ENCODE measurements at places on chromosomes 5 and 9. TPM values are rescaled to one million over a fixed set of nuclear protein-coding genes. Genes with fewer than 3 reads are reported as not detected.

The EGFL7 gene
- 284 TPM for total RNA-seq

GRCh38 chr5:61673007-61673735 is 341.1 kb downstream of the ZSWIM6 start:
- DNase-seq = no peak

DNA sequence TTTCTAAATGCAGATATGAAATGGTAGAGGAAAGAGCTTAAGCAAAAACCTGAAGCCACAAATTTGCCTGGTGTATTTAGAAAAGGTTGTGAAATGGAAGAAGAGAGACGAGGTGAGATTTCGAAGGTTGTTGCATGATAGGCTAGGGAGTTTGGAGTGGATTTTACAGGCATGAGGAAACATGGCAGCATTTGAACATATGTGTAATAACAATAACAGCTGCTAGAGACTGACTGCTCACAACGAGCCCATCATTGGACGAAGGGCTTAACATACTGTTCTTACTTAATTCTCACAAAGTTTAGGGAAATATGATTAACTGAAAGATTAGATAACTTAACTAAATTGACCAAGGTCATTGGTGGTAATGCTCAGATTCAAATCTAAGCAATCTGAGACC is 108.1 kb downstream of the JAKMIP2 start:
- DNase-seq = no peak

DNA sequence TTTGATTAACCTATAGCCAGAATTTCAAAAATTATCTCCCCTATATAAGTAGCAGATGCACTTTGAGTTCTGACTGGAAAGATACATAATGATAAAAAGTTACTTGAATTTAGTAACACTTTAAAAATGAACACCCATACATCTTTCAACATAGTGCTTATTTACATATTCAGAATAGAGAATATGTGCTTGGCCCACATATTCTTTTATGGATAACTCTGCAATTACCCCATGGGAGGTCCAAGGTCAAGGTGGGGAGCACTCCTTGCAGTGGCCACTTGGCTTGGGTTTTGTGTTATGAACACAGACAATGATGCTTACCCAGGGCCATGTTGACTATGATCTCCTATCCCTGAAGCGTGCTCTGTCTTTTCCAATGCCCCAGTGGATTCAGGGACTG is 169.3 kb downstream of the CDC42SE2 start:
- DNase-seq = no peak

- no peak for DNase-seq
Observed at GRCh38 chr9:99172124-99173091, 49.3 kb downstream of the ALG2 start.

The CAMK2A gene
- 1.1 TPM for total RNA-seq

- DNase-seq = no peak
Observed at GRCh38 chr5:43425983-43426382, 13.8 kb upstream of the CCL28 start.

DNA sequence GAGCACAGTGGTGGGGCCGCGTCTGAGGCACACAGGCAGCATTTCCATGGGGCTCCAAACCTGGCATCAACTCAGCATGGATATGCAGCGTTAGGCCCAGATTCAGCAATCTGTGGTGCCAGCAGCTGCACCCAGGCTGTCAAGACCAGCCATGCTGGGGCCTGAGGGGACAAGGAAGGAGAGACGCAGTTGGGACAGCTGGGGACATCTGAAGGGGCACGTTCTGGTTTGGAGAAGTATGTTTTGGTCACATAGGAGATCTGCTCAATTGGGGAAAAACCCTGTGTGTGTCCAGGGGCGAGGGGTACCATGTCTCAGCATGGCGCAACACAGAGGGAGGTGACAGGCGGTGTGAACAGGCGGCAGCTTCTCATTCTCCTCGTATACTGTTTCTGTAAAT is 66.6 kb upstream of the ECM2 start:
- no peak for DNase-seq

DNA sequence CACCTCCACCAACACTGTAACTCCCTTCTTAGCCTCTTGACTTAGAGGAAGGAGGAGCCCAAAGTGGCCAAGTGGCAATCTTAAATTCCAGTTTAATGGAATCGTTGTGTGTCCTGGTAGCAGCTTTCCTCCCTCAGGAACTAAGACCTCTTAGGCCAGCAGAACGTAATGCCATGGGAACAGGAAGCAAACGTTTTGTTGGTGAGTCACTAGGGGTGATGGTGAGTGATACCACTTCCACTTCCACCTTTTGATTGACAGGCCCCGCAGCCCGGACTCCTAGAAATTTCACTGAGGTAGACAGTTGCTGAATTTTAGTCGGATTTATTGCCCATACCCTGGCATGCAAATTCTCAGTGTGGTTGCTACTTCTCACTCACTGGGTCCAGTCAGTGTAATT is 94.2 kb upstream of the FBN2 start:
- no peak for DNase-seq

GRCh38 chr9:120080849-120081248 is 499.1 kb downstream of the CDK5RAP2 start:
- no peak for DNase-seq

DNA sequence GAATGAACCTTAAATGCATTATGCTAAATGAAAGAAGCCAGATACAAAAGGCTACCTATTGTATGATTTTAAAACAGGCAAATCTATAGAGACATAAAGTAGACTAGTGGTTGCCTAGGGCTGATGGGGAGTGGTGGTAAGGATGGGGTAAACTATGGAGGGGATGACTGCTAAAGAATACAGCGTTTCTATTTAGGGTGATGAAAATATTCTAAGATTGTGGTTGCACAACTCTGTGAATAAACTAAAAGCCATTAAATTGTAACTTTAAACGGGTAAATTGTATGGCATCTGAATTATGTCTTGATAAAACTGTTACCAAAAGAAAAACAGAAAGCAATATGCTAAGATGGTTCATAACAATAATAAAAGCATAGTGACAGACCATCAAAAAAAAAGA is 21.4 kb downstream of the KLHL3 start:
- DNase-seq = no peak

The SPATA31D4 gene
- not detected for total RNA-seq

The TLX3 gene
- not detected for total RNA-seq

The CCL28 gene
- total RNA-seq = 5.0 TPM

DNA sequence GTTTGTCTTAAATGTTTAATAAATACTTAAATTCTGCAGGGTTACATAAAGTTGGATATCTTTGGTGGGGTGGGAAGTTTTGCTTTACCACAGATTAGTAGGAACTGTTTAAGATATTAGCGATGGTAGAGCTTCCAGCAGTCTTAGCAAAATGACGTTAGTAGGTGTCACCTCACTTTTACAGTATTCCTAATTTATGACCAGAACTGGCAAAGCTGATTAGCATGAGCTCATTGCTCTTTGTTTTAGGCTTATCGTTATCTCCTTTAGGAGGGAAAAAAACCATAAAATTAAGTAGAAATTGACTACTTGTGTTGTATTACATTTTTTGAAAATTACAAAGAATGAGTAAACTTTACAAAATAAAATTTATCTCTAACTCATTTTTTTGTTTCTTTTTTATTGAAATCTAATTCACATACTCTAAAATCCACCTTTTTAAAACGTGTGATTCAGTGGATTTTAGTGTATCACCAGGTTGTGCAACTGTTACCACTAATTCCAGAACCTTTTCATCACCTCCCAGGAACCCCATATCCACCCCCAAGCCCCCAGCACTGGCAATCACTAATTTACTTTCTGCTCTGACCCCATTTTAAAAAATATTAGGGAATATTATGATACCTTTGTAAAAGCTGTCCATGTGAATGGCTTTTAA is 129.5 kb downstream of the TRIO start:
- no peak for DNase-seq

- DNase-seq = no peak
Observed at GRCh38 chr5:54470677-54471076, 15.2 kb downstream of the HSPB3 start.

DNA sequence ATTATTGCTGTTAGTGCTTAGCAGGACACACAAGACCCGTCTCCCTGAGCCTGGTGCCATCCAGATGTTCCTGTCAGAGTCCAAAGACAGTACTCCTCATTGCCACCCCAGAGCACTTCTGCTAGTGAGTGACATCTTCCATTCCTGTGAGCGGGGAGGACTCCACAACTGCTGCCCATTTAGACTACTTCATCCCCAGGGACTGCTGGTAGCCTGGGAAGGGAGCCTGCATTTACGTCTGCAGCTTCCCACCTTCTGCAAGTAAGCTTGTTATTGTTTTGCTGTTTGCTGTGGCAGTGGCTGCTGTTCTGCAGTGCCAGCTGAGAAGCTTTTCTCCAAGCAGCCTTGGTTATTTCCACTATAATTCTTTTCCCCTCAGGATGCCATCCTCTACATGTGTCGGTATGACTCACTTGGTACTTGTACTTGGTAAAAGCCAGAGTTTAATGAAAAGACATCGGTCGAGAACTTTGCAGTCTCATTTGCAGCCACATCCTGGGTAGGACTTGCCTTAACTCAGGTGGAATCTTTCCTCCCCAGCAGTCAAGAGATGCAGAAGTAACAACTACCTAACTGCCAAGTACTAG is 10.6 kb upstream of the MAP1B start:
- no peak for DNase-seq

The TRIM52 gene
- total RNA-seq = 14.7 TPM

DNA sequence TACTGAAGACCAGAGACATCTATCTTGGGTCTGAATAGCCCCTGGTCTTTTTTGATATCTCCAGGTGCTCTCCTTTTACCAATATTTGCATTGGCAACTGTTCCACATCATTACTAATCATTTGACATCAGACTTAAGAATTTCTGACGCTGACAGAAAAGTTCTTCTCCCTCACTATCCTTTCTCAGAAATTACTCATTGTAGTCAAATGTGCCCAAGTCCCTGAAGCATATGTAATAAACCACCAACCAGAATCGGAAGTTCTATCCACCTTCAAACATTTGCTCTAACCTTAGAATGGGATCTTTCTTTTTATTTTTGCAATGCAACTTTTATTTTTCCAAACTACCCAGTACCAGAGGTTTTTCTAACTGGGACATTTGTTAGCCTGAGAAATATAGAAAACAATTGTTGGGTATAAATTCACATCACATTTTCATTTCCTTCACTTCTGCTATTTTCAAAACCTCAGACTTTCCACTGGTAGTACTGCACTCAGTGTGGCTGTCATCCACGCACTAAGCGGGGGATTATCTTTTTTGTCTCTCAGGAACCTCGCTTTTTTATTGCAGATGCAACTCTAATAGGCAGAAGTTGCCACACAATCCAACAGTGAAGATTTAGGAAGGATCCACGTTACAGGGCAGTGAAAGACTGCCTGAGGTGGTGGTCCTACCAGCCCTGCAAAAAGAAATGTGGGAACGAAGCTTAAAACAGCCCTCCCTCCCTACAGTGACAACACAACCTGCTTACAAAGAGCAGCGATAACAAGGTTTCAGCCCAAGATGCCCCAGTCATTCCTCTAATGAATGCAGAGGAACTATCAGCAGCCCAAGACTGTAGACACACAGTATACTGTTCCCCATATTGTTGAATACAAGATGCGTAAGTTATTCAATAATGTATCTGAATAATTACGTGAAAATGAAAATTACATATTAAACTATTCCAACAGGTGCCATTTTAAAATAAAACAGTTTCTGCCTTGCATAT is 201.2 kb downstream of the EBF1 start:
- no peak for DNase-seq

GRCh38 chr5:11903121-11903613 is 1.1 kb downstream of the CTNND2 start:
- no peak for DNase-seq

- DNase-seq = peak; percentile 43
Observed at GRCh38 chr5:55600497-55601203, 65.9 kb upstream of the PLPP1 start.

- no peak for DNase-seq
Observed at GRCh38 chr9:130368631-130369103, 76.1 kb upstream of the ASS1 start.

The OMD gene
- total RNA-seq = 4.6 TPM

DNA sequence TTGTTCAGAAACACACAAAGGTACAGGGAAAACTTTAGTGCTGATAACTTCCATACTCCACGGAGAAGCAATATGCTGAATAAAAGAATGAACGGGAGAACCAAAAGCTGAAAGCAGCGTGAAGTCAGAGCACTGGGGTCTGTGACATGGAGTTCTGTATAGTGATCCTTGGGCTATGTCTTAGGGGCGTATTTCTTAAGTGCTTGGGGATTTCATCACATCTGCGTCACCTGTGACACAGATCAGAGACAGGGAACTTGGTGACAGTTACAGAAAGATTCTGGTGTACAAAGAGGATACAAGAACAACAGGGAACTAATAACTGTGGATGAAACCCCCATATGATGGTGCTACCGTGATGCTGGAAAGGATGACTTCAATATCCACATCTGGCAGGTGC is 81.9 kb downstream of the MARCHF3 start:
- DNase-seq = no peak

DNA sequence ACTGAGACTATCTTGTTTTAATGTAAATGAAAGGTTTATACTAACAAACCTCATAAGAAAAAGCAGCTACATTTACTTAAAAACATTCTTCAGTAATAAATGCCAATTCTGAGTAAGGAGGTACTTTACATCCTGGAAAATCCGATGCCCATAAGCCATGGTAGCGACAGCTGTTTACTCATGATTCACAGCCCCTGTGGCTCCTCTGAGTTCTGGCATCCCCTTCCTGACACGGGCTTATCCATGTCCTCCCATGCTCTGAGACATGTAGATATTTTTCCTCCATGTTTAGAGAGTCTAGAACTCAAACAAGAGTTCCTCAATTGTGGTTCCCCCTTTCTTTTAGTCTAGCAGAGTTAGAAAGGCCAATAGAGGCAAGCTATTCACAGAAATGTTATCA is 63.1 kb upstream of the DEPDC1B start:
- DNase-seq = no peak

DNA sequence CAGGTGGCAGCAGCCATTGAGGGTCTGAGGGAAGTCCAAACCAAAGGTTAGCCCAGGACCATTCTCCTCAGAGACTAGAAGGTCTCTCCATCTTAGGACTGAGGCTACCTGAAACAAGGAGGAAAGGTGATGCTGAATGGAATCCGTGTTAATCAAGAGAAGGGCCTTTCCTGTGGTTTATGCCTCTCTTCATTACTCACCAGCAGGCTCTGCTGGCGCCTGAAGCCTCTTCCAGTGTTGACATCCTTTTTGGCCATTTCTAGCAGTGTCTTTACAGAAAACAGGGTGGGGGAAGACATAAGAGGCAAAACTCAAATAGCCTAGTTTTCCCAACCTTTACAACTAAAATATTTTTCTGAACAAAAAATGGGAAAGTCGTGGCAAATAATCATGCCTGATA is 98.0 kb downstream of the ENC1 start:
- no peak for DNase-seq

- no peak for DNase-seq
Observed at GRCh38 chr9:29564564-29564963, 1991.3 kb upstream of the C9orf72 start.

The RNF180 gene
- total RNA-seq = 12.0 TPM

DNA sequence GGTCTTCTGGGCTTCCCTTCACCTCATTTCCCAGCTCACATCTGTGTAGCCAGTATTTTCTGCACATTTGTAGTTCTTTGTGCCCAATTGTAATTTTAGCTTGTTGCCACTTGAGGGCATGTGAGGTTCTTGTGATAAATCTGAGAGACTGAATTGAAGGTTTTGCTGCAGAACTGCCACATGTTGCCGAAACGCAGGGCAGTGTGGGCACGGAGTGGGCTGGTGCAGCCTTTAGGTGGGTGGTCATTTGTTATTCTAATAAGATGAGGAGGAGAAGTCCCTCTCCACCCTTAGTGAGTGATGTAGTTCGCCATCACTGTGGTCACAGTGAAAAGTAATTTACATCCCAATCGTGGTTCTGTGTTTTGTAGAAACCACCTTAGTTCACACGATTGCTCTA is 21.2 kb downstream of the OTULIN start:
- DNase-seq = no peak

- DNase-seq = no peak
Observed at GRCh38 chr5:157168286-157168685, 2.2 kb upstream of the GARIN3 start.

GRCh38 chr5:150181027-150181426 is 8.8 kb upstream of the SLC6A7 start:
- DNase-seq = no peak
